ENCODE measurements at places on chromosomes 12 and 14. TPM values are rescaled to one million over a fixed set of nuclear protein-coding genes. Genes with fewer than 3 reads are reported as not detected.

DNA sequence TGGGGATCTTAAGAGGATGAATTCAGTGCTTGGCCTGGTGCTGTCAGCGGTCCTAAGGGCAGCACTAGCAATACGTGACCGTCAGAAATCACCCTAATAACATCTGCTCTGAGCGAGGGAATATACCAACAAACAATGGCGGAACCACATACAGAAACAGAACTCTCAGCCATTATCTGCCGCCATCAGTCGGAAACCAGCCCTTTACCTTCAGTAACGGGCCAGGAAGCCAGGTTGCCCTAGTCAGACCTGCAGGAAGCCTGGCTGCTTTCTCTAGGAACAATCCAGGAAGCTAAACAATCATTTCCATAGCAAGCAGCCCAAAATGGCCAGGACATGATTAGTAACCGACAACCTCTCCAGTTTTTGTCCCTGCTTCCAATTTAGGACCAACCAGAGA, 5.6 kb downstream of the CDCA4 start:
- DNase-seq, result no peak

DNA sequence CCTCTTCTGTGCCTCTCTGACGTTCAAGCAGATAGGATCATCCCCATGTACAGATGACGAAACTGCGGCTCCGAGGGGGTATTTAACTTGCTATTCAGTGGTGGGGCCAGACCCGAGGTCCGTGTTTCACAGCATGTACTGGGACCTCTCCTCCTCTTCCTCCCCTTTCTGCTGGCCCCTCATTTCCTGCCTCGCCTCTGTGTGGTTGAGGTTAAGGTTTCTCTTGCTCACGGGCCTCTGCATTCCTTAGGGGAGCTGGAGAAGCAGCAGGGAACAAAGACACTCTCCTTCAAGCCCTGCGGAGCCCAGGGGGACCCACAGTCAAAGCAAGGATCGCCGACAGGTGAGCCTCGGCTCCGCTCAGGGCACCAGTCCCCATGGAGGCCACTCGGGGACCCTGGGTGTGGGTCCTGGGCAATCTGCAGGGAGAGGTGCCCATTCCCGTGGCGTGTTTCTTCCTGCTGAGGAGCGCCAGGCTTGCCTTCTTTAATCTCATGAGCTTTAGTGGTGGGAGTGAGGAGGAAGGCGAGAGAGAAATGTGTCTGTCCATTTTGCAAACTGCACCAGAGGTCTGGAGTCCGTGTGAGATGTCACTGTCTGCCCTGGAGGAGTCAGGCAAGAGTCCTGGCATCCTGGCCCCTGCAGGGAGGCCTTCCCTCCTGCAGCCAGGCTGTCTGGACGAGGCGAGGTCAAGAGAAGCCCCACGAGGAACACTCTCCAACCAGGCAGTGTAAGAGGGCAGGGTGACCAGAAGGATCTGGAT, 45.0 kb downstream of the SLC6A12 start:
- DNase-seq, result peak; percentile 56

- DNase-seq, result peak; percentile 32
Observed at GRCh38 chr14:22882529-22883172, 371 bp upstream of the REM2 start.

DNA sequence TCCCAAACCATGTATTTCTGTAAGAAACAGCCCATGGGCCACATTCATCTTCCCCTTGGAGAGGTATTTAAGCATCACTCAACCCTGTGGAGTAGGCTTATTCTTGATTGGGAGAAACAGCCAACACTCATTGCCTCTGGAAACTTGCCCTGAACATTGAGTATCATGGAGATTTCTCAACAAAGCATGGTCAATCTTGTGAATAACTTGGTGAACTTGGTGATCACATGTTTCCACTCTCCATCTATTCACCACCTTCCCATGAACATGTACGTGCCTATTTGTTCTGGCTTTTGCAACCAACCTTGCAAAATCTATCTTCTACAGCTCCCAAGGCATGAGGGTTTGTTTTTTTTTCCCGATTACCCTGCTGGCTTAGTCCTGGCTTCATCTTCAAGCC, 163.2 kb downstream of the PAH start:
- DNase-seq, result no peak

DNA sequence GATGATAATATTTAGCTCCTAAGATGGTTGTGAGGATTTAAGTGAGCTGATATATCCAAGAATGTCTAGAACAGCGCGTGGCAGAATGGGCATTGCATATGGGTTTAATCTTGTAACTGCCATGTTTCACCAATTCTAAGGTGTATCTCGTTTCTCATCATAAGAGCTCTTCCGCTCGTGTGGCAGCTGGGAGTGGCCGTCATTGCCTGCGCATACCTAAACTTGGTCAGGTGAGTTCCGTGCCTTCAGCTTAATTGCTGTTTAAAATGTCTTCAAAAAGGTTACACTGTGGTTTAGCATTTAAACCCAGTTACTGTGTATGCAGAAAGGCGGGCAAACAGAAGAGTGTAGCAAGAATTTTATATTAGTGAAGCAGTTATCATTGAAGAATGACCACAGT, 4.5 kb upstream of the AQP2 start:
- no peak for DNase-seq

DNA sequence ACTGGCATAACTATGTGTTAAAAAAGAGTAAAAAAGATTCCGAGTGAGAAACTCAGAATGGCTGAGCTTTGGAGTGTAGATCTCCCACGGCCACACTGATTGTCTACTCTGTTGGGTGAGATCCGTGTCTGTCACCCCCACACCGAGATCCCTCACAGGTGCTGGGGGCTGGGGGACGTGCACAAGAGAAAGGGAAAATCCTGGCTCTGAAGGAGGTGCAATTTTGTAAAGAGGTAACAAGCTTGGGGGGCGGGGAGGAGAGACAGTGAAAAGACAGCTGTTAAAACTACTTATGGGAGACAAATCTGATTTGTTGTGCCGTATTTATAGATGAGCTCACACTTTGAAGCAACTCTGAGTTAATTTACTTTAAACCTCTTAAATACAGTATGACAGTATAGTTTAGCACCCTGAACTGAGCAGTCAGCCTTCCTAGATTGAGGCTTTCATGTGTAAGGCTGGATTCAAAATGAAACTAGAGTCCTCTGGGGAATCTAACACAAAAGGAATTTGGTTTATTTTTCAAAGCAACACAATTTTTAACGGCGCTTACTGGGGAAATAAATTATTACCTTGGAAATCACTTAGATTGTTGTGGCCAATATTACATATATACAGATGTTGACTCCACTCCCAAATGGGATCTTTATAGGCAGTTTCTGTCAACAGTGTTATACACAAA, 167.4 kb upstream of the RGS6 start:
- DNase-seq, result no peak

DNA sequence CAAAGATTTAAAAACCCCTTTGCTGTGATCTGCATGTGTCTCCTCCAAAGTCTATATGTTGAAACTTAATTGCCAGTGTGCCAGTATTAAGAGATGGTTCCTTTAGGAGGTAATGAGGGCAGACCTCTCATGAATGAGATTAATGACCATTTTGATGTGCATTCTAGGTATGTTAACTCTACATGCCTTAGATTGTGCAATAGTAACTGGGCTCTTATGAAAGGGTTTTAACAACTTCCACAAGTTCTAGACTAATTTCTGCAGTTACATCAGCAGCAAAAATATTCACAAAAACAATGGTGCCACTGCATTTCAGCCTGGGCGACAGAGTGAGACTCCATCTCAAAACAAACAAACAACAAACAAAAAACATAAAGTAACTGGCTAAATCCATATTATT, 3.8 kb upstream of the TAS2R10 start:
- DNase-seq, result no peak

- DNase-seq, result no peak
Observed at GRCh38 chr12:4311776-4312175, 9.2 kb upstream of the TIGAR start.

- no peak for DNase-seq
Observed at GRCh38 chr14:95196268-95196667, 38.9 kb upstream of the DICER1 start.

DNA sequence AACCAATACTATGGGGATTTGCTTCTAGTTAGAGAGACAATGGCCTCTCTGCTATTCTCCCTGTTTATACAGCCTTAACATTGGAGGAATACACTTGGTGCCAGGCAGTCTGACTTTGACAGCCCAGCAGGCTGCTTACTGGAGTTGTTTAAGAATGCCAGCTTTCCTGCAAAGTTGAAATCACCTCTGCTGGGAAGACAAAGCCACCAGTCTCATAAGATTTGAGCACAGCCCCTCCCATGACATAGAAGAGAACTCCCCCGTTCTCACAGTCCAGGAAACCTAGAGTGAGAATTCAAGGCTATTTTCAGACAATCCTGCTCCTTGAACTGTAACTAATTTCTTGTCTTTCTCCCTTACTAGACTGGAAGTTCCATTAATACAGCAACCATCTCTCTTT, 21.1 kb upstream of the CATSPERB start:
- no peak for DNase-seq

- DNase-seq, result no peak
Observed at GRCh38 chr12:95545731-95546490, 5.4 kb downstream of the USP44 start.

GRCh38 chr12:91483471-91483985, 300.9 kb upstream of the DCN start:
- no peak for DNase-seq

DNA sequence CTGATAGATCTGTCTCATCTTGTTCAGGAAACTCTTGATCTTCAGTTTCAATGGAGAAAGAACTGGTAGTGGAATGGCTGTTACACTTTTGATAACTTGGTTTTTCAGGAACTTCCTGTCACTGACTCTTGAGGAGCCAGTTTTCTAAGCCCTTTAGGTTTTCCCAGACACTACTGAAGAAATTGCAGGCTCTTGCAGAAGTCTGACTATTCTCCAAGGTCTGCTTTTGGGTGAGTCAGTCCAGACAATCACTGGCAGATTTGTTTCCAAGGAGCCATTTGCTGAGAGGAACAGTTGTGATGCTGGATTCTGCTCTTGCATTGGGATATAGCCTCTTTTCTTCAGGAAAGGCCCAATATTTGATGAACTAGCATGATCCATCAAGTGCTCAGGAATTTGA, 468.0 kb downstream of the FUT8 start:
- no peak for DNase-seq

DNA sequence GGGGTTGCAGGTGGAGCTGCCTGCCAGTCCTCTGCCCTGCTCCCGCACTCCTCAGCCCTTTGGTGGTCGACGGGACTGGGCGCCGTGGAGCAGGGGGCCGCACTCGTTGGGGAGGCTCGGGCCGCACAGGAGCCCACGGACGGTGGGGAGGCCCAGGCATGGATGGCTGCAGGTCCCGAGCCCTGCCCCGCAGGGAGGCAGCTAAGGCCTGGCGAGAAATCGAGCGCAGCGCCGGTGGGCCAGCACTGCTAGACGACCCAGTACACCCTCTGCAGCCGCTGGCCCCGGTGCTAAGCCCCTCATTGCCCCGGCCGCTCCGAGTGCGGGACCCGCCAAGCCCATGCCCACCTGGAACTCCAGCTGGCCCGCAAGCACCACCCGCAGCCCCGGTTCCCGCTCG, 221.8 kb downstream of the BTG1 start:
- DNase-seq, result no peak

GRCh38 chr12:80837342-80837978, 100.3 kb downstream of the LIN7A start:
- DNase-seq, result peak; percentile 51

DNA sequence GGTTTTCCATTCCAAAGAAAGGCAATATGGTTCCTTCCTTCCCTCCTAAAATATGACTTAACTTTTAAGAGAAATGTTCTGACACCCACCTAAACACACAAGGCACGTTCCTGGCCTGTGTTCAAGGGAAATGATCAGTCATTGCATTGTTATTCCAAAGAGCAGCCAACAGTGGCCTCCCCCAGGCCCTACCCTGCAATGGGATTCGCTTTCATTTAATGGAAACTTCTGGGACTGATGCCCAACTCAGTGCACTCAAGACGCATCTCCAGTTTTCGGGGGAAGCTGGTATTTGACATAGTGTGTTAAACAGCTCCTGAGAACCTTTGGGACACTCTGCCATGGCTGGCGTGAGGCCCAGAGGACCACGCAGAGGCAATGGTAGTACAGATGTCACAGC, 65.9 kb downstream of the DDX51 start:
- DNase-seq, result no peak

The TMEM119 gene
- total RNA-seq, result 0.57 TPM

The MMP17 gene
- 3.1 TPM for total RNA-seq

The GLS2 gene
- total RNA-seq, result 5.4 TPM

The PARP2 gene
- total RNA-seq, result 70.3 TPM

The TAS2R9 gene
- not detected for total RNA-seq

The LRTM2 gene
- not detected for total RNA-seq

The CFAP54 gene
- total RNA-seq, result 0.51 TPM
